ENCODE measurements at places on chromosomes 1 and 21.

DNA sequence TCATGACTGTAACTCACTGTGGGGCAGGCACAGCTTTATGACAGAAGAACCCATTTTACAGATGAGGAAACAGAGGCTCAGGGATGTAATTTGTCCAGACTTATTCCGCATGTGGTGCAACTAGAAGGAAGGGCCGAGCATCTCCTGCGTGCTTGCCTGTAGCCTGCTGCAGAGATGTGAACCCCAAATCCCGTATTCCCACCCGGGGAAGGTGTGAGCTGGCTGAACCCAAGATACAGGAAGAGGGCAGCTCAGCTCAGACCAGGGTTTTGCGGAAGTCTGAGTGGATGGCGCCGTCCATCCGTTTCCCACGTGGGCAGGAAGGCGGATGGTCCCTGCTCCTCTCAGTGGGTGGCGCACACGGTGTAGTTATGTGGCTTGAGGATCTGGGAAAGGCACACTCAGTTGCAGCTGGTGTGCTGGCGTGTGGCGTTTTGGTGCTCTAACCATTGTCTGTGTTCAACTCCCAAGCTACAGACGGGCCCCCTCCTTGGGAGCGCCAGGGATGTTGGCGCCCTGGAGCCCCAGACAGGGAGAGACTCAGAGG is 1.2 kb downstream of the CROCC start:
- DNase-seq, result no peak

GRCh38 chr1:55726994-55727393 is 511.8 kb upstream of the USP24 start:
- no peak for DNase-seq

GRCh38 chr1:221169447-221169889 is 290.2 kb downstream of the HLX start:
- no peak for DNase-seq

DNA sequence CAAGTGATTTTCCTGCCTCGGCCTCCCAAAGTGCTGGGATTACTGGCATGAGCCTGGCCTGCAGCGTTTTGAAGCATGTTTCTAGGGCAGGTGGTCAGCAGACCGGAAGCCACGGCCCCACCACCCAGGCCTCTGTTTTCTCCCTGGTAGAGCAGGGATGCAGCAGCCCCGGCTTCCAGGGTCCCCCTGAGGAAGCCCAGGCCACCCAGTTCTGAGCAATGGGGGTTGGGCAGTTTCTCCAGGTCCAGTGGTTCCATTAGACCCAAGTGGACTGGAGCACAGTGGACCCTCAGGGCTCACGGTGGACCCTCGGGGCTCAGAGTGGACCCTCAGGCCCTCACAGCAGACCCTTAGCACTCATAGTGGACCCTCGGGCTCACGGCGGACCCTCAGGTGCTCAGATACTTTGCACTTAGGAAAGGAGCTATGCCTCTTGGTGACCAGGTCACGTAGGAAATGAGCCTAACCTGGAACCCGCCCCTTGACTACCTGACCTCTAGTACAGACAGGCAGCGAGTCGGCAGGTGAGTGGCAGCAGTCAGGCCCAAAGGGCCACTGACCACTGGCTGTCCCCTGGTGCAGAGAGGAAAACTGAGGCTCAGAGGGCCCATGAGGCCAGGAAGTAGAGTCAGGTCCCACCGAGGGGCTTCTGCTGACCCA is 4.6 kb upstream of the FNDC10 start:
- DNase-seq, result no peak

DNA sequence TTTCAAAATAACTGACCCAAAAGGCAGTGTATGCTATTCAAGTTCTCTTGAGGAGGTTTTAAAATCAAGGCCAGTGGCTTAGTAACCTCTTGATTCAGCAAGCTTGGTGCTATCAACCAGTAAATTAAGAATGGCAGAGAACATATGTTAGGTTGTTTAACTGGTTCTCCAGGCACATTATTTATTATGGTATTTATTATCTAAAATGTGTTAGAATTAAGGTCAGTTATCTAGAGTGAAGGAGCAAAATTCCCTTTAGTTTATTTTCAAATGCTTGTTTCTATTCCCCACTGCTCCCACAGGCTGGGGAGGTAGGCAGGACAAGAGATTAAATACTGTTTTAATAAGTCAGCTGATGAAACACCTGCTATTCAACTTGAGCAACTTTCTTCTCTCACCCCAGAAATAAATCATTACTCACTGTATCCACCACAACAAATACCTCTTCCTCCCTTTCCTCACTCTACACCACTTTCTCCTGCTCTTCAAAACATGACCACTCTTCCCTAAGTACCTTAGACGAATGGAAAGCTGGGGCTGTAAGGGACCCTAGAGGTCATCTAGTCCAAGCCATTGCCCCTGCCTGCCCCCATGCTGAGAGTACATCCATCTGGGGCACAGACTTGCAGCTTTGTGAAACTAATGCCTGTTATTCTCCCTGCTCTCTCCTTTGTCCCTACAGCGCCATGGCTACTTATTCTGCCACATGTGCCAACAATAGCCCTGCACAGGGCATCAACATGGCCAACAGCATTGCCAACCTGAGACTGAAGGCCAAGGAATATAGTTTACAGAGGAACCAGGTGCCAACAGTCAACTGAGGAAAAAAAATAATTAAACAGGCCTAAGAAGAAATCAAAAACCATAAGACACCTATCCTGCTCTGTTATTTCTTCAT is 71.7 kb downstream of the PRRX1 start:
- no peak for DNase-seq

GRCh38 chr1:157085421-157085820 is 14.2 kb downstream of the ETV3L start:
- no peak for DNase-seq

GRCh38 chr1:1041092-1041523 is 21.2 kb downstream of the AGRN start:
- DNase-seq, result no peak

GRCh38 chr1:12527564-12527963 is 90.4 kb downstream of the DHRS3 start:
- DNase-seq, result no peak

DNA sequence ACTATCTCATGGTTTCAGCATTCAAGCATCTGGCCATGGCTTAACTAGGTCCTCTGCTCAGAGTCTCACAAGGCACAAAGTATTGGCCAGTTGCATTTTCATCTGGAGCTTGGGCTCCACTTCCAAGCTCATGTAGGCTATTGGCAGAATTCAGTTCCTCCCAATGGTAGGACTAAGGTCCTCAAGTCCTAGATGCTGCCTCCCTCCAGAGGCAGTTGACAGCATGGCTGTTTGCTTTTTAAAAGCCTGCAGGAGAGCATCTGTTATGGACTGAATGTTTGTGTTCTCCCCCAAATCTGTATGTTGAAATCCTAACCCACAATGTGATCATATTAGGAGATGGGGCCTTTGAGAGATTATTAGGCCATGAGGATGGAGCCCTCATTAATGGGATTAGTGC is 38.0 kb upstream of the HLX start:
- no peak for DNase-seq

DNA sequence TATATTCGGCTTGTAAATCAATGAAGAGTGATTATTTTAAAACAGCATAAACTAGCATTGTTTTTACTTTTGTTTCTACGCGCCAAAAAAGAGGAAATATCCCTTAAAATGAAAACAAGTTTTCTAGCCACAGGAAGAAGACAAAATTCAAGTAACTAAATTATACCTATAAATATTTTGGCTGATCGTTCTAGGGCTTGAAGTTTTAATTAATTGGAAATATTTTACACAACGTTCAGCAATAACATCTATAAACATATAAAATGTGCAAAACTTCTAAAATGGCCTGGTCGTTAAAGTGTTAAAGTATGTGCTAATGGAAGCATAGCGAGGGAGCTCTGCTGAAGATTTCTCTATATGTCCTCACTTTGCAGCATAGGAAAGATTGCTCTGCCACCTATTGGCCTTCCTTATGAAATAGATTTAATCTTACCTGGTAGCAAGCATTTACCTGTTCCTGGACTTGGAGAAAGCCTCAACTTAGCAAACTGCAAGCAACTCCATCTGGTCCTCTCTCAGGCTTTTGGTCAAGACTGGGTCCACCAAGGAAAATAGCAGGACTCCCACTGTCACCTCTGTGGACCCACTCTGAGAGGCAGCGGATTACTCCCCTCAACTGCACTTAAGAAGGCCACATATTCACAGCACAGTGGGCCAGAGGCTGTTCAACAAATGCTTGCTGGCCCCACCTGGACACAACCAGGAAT is 351.3 kb upstream of the RUNX1 start:
- peak; percentile 39 for DNase-seq

Data from activated T-cell treated with anti-CD3 and anti-CD28 coated beads, Interleukin-2, amount 50 U/mL, for 72 hours (primary cell).